ENCODE measurements at places on chromosomes 11 and 22.

DNA sequence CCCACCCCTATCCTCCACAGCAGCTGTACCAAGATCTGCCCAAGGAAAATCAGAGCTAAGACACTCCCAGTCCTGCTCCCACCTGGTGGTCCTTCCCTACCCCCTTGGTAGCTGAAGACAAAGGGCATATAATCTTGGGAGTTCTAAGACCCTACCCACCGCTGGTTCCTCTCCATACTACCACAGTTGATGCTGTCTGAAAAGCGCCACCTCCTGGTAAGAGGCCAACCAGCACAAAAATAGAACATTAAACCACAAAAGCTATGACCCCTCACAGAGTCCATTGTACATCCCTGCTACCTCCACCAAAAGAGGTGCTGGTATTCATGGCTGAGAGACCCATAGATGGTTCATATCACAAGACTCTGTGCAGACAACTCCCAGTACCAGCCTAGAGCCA, 161.5 kb upstream of the ARHGAP42 start:
- DNase-seq = no peak

GRCh38 chr11:44096360-44097185, 1.1 kb downstream of the EXT2 start:
- DNase-seq = no peak

- DNase-seq = no peak
Measured at GRCh38 chr11:103824116-103824515, 212.3 kb upstream of the DDI1 start.

DNA sequence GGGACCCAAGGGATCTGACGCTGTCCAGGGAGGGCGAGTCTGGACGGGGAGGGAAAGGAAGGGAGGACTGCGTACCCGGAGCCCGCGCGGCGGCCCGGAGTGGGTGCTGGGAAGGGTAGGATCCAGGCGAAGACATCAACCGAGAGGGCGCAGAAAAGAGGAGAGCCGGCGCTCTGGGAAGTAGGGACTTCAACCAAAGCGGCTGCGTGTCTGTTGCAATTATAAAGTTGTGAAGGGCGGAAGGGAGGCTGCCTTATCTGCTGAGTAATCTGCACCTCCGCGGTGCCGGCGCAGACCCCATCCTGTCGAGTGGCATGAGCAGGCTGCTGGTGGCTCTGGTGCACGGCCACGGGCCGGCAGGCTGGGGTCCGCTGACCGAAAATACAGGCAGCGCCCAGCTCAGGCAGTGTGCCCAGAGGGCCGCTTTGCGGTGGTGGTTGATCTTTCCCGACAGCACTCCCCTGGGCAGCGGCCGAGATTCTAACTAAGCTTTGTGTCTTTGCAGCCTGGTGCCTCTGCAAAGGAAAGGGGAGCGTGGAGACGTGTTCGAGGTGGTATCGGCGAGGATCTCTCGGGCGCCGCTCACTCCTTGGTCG, 978 bp downstream of the C11orf87 start:
- DNase-seq = no peak

- DNase-seq = no peak
Measured at GRCh38 chr11:132332521-132332920, 962.1 kb downstream of the NTM start.

DNA sequence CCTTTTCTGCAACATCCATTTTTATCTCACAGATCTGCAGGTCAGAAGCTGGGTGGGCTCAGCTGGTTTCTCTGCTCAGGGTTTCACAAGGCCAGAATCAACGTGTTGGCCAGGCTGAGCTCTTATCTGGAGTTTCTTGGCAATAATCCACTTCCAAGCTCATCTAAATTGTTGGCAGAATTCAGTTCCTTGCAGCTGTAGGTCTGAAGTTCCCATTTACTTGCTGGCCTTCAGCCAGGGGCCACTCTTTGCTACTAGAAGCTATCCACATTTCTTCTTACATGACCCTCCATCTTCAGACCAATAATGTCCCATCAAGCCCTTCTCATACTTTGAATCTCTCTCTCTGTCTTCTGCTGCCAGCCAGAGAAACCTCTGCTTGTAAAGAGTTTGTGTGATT, 103.5 kb downstream of the WNT11 start:
- DNase-seq = no peak

DNA sequence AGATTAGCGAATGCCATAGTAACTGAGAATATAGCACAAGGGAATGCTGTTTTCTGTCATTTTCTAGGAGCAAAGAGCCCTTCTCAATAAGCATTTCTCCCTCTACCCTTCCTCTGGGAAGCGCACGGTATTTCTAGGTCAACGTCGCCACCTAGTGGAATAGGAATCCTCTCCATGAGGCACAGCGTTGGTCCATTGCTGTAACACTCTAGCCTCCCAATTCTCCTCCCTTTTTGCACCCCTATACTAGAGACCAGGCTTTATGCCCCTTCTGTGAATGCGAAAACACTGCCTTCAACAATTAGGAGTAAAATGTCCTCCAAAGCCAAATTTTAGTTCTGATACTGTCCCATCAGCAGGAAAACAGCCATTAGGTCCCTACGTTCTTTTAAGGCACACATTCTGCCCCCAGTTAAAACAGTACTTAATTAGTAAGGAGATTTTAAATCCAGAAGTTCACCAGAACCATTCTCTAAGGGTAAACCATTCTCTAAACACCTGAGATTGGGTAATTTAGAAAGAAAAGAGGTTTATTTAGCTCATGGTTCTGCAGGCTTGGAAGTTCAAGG, 12.8 kb upstream of the HYLS1 start:
- peak; percentile 17 for DNase-seq

DNA sequence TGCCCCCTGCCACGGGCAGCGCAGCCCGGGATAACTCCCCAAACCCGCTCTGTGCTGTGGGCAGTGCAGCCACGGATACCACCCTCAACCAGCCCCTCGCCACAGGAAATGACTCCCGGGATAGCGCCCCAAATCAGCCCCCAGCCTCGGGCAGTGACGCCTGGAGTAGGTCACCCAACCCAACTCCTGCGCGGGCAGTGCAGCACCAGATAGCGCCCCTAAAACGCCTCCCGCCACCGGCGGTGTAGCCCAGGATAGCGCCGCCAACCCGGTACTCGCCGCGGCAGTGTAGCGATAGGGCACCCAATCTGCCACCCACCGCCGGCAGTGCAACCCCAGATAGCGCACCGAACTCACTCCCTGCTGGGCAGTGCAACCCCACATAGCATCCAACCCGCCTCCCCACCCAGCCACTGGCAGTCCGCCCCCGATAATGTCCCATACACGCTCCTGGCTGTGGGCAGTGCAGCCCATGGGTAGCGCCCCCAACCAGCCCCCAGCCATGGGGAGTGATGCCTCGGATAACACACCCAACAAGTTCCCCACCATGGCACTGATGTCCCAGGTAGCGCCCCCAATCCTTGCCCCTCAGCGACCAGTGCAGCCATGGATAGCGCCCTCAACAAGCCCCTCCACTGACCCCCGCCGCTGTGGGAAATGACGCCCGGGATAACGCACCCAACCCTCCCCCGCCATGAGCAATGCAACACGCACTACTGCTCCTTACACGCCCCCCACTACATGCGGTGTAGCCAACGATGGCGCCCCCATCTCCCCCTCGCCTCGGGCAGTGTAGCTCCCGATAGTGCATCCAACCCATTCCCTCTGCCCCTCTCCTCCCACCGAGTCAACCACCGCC, 1.5 kb downstream of the RFPL2 start:
- no peak for DNase-seq

DNA sequence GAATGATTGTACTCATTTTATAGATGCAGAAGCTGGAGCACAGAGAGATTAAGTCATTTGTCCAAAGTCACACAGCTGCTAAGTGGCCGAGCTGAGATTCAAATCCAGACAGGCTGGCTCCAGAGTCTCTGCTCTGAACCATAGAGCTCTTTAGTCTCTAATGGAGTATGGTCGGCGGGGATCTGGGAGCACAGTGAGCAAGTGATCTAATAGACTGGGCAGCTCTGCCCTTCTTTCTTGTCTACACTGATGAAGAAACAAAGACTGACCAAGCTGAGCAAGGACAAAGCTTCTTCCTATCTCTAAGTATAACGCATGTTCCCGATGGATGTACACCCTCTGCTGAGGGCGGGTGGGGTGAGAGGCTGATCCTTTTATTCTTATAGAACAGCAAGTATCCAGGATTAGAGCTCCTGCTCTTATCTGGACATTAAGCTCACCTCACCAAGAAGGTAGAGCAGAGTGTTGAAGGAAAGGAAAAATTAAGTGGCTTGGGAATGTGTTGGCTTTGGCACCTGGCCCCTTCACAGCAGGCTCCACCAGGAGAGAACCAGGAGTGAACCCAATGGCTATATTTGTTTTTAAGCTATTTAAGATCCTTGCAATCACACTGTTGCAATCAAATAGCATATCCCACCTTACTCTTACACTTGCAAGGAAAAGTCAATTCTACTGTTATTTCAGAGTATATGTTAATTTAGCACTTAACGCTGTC, 68.7 kb downstream of the ETS1 start:
- DNase-seq = no peak

DNA sequence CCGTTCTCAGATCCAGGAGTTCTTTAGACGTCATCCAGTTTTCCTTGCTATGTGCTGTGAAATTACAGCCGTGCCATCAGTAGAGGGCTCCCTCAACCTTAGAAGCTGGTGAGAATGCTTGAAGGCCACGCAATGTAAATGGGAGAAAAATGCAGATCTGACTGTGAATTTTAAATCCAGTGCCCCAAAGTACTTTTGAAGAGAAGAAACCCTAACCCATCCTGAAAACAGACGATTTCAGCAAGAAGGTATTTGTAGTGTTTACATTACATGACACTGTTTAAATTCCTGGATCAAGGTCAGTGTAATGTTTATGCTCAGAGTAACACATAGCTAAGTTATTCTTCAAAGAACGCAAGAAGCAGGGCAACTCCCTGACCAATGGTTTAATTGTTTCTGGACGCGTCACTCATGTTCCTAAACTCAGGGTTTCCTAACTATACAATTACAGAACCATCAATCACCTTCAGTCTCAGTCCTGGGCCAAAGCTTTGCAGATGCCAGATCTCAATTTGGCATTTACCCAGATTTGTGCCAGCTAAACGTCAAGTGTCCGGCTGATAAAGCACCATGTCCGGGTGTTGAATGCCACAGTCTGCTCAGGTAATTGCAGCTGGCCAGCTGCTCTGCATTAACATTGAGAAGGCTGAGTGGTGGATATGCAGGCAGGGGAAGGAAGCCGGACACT, 38.2 kb downstream of the ADAMTS8 start:
- DNase-seq = no peak

DNA sequence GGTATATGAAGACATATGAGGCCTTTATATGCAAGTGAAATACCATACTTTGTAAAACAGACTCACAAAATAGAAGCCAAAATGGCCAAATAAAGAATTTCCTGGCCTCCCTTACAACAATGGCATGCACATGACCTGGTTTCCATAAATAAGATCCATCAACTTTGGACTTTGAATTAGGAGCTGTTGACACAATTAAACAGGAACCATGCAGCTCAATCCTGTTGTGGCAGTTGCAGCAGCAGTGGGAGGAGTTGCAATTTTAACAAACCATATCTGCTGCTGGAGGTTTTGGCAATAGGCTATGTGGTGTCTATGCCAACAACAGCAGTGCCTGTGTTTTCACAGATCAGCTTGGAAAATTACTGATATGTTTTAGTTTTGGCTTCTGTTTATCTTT, 818.6 kb downstream of the FAM181B start:
- DNase-seq = no peak

DNA sequence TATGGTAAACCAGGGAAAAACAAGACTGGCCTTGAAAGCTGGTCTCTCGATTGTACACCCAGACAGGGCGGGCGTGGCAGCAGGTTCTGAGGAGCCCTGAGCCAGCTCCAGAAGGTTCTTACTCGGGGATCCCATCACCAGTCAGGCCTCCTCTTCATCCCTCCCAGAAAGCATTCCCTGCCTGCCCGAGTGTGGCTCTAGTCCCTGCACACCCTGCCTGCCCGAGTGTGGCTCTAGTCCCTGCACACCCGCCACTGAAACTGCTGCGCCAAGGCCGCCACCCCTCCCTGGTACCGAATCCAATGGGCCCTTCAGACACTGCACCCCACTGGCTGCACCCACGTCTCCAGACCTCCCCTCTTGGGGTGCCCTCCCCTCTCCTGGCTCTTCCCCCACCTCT, 30.1 kb downstream of the KIAA0930 start:
- DNase-seq = no peak

DNA sequence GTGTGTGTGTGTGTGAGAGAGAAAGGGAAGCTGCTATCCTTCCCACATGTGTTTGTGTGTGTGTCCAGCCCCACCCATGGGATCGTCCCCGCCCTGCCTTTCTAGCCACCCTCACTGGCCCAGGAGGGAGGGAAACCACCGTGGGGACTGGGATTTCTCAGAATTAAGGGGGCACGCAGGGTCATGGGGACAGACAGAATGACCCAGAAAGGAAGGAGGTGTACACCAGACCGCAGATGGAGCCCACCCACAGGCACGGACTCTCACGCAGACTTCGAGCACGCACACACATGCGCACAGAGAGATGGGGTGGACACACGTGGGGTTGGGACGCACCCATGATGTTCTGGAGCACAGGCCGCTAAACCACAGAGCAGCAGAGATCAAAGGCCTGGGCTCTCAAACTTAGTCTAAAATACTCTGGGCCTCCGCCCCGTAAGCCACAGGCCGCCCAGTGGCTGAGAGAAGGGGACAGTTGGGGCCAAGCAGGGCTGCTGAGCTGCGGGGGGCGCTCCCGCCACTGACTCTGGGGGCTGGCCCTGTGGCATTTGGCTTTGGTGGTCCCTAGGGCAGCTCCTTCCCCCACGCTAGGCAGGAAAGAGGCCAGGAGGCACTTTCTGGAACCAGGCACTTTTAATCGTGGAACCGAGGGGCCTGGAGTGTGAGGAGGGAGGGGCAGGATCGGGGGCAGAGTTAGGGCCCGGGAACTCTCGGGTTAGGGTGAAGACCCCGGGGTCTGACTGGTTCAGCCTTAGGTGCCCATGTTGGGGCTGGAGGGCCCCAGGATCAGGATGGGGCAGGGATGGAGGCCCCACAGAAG, 1.5 kb downstream of the IFITM5 start:
- DNase-seq = no peak

DNA sequence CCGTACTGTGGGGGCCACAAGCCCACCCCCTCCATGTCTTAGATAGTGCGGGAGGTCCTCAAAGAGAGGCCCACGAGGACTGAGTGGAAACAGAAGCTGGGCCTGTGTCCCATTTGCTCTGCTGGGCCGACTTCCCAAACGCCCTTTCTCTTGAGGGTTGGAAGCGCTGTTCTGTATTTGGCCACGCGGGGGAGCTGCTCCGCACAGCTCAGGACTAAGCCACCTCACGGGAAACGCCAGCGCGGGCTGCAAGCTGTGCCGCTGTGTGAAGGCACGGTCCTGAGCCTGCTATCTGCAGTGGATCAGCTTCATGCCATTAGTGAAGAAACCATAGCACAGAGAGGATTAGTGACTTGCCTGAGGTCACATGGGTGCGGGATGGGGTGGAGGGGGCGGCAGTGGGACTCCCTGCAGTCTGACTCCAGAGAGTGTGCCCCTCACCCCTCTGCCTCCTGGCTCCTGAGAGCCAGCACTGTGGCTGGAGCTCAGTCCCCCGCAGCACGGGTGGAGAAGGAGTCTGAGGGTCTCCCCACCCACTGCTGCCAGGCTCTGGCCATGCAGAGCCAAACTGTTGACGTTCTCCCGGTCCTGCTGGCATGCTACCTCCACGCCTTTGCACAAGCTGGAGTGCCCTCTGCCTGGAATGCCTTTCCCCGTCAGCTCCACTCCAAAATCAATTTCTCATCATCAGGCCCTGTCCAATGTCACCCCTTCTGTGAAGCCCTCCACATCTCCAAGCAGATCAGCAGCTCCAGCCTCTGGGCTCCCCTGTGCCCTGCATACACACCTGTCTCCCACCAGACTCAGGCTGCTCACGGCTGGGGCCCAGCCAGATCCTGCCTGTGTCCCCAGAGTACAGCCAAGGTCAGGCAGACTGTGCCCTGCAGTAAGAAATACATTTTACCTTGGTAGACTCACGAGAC, 51.5 kb upstream of the LRRC32 start:
- peak; percentile 58 for DNase-seq

- no peak for DNase-seq
Measured at GRCh38 chr22:24592851-24593558, at the start of gene LRRC75B. LRRC75B (minus strand) TSS chr22:24593073; CDS start chr22:24593039, 34 bp downstream.
